ENCODE measurements at places on chromosomes 6 and 20.

DNA sequence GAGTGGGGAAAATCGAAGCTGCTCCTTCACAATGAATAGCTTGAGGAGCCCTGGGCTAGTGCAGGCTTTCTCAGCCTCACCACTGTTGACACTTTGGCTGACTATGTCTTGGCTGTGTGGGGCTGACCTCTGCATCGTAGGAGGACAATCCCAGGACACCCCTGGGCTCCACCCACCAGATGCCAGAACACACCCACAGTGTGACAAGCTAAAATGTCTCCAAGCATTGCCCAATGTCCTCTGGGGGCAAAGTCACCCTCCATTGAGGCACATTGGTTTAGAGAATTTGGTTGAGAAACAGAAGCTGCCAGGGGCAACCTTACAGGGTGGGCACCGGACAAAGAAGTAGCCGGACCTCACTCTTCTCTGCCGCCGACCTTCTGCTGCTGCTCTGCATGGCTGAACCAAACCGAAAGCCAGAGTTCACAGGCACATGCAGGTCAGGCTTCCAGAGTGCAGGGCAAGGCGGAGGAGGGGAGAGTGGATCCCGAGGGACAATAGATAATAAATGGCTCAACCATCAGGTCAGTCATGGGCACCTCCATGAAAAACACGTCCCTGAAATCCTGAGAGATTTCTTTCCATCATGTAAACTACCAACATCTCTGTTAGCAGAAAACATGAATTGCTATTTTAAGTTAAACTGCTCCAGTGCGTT is 189.0 kb downstream of the LRFN2 start:
- DNase-seq, result no peak

GRCh38 chr6:118467181-118467580 is 80.9 kb upstream of the PLN start:
- DNase-seq, result no peak

- DNase-seq, result peak; percentile 93
Measured at GRCh38 chr6:20340068-20340848, 61.4 kb upstream of the E2F3 start.

DNA sequence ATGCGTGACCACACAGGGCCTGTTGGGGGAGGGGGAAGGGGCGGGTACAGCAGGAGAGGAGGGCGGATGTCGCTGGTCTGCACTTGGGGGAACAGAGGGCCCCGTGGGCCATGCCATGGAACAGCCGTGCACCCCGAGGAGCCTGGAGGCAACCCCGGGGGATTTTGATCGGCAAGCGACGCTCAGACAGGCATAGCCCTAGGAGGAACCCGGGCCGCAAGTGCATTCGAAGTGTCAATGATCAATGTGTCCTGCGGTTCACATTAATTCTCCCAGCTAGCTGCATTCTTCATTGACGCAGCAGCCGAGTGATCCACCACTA is 772.8 kb upstream of the DEFB115 start:
- no peak for DNase-seq

DNA sequence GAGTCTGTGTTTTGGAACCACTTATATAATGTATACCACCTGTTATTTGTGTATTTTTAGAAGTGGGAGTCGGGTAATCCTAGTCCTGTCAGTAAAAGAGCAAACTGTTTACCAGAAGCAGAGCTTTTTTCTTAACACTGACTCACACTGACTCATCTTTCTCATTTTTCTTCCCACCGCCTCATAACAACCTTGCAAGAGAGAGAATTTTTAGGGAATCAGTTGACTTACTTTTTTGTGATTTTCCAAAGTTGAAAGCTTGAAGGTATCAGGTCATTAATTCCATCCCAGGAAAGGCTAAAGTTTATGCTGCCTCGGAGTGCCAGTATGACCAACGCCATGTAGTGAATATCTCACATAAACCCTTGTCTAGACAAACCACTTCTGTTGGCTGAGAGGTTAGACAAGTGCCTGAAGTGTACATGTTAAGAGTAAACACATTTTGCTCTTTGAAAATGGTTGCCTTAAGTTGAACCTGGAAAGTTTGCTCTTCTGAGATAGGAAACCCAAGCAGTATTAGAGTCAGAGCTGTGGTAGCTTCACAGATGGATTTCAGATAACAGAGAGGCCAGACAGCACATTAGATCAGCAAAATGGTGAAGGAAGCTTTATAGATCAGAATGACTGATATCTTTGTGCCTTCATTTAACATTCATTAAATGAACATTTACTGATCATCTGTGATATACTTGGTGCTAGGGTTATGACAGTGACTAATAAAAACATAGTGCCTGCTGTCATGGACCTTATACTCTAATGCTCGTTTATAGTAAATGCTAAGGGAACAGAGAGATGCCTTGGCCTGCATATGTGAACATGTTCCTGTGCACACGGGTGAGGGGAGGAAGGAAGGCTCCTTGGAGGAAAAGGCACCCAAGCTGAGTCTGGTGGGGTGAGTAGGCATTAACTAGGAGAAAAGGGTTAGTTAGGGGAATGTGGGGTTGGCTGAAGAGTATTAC is 29.1 kb upstream of the PKIG start:
- DNase-seq, result no peak

GRCh38 chr6:35977308-35977707 is 47.1 kb downstream of the SLC26A8 start:
- DNase-seq, result no peak

DNA sequence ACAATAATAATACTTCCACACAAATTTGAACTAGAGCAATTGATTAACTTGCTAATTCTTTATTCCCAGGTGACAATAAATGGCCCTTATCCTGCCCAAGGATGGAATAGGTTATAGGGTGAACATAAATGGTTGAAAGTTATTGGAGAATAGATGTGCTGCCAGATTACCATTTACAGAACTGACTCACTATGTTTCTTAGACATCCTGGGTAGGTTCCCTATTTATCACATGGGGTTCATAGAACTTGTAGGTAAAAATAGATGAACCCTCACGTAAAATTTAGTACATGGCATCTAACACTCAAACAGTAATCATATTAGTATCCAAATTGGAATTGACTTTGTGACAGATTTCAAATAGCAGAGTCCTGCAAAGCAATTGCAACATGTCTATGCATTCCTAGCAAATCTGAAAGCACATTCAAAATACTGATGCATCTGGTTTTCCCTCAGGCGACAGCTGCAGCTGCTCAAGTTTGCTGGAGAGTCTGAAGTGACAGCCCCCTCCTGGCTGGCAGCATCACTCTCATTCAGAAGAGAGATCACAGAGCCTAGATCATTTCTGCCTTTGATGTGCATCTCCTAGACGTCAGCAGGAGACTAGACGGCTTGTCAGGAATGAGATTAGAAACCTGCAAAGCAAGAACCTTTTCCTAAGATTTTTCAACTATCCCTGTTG is 80.2 kb upstream of the RNF217 start:
- peak; percentile 16 for DNase-seq

GRCh38 chr20:19327401-19327800 is 115.0 kb downstream of the SLC24A3 start:
- no peak for DNase-seq

- DNase-seq, result no peak
Measured at GRCh38 chr20:8616792-8617191, 452.1 kb upstream of the PLCB4 start.

- DNase-seq, result peak; percentile 50
Measured at GRCh38 chr20:50663095-50663821, 28.1 kb downstream of the RIPOR3 start.

DNA sequence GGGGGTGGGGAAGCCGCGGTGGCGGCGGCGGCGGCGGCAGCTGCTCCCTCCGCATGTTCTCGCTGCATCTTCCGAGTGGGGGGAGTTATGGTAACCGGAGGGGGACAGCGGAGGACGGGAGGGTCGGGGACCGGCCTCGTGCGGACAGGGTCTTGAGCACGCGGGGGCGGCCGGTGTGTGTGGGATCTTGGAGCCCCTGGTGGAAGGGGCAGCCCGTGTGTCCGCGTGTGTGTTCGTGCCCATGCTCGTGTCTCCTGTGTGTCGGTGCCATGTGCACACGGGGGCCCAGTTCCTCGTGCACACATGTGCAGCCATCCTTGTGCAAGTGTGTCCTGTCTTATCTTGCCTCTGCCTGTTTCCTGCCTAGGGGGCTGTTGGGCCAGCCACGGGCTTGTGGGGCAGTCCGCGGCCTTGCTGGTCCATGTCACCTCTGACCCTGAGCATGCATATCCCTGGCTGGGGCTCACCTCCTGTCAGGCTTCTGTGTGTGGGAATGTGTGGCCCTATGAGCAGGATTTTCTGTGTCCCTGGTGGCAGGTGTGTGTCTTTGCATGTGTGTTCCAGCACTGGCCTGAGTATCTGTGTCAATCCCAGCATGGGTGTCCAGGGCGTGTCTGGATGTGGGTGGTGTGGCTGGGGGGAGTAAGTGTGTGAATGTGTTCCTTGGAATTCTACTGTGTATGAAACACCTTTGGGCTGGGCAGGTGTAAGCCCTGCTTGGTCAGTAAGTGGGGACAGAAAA is 8.5 kb downstream of the SYNGAP1 start:
- no peak for DNase-seq

GRCh38 chr6:1802491-1803395 is 193.0 kb downstream of the FOXC1 start:
- no peak for DNase-seq

- no peak for DNase-seq
Measured at GRCh38 chr6:121187200-121187832, 147.0 kb downstream of the TBC1D32 start.

- peak; percentile 11 for DNase-seq
Measured at GRCh38 chr6:40336940-40337760, 250.0 kb downstream of the LRFN2 start.

DNA sequence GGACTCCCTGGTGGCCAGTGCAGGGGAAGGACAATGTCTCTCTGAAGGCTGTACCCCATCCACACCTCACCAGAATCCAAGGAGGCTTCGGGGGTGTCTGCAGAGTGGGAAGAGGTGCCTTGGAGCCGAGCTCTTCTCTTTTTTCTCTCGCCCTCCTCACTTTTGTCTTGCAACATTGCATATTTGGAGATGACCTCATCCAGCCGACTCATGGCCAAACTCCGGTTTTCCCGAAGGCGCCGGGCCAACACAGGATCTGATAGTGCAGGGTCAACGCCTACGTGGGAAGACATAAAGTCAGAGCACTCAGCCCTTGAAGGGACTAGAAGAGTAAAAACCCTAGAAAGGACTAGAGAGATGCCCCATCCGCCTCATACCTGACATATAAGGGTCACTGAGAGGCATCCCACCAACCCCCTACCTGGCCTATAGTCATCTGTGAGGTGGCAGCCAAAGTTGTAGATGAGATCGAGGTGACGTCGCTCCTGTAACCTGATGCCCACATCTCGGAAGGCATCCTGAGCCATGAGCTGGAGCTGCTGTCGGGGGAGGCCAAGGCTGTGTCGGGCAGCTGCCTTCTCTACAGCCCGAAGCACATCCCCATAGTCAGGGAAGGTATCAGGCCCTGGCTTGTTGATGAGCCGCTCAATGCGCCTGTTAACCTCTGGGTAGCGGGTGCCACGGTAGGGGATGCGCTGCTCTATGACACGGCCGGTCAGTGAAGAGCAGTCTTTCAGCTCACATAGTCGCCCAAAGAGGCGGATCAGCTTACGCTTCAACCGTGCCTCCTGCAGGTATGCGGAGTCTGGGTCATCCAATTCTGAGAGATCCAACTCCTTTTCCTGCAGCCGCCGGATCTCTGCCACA is 3.0 kb upstream of the ZBTB22 start:
- no peak for DNase-seq

DNA sequence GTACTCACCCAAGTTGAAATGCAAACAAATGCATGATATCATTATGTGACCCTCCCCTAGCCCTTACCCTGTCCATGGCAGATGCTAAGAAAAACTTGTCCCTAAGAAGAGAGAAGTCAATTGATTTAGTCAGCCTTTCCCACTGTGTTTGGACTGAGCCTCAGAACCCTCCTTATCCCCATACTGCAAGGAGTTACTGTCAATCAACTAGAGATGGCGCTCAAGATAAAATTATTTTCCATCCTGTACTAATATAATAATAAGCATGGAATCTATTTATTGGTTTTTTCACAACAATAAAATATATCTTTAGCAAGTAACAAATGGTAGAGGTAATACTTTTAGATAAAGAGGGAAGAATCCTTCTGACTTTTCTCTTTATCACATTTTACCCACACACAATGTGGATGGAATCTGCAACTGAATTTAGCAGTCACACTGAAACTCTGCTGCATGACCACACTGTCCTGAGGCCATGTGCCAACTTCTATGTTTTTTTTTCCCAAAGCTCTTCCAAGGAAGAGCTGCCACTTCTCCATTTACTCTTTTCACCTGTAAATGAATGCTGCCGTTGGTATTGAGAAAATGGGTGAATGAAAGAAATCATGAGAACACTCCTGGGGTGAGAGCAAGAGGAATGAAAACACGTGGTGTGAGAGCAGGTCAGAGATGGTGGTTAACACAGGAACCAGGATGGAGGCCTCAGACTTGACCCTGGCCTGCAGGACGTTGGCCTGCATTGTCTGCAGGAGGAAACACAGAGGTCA is 10.5 kb downstream of the NT5E start:
- no peak for DNase-seq
